ENCODE measurements at places on chromosomes 5 and 9. TPM values are rescaled to one million over a fixed set of nuclear protein-coding genes. Genes with fewer than 3 reads are reported as not detected.

The GPR150 gene
- 0.13 TPM for total RNA-seq

The GPR151 gene
- total RNA-seq, result not detected

The DRD1 gene
- 0.53 TPM for total RNA-seq

The CYLC2 gene
- total RNA-seq, result not detected

The HCN1 gene
- total RNA-seq, result not detected

The CAPSL gene
- not detected for total RNA-seq

The NUTM2F gene
- total RNA-seq, result not detected

The GABRA6 gene
- total RNA-seq, result not detected

The PCDHA5 gene
- 0.06 TPM for total RNA-seq

The C9 gene
- 0.25 TPM for total RNA-seq

The NR5A1 gene
- total RNA-seq, result not detected

The C5orf52 gene
- total RNA-seq, result not detected

The ANKDD1B gene
- 1.3 TPM for total RNA-seq

The INSL6 gene
- total RNA-seq, result not detected

The SOX30 gene
- total RNA-seq, result not detected

The IL33 gene
- total RNA-seq, result 180 TPM

The PAPPA gene
- 21.9 TPM for total RNA-seq

The PCDHGA8 gene
- 2.2 TPM for total RNA-seq
